T-helper 22 cell (primary cell): ENCODE measurements at places on chromosomes 1 and 21.

DNA sequence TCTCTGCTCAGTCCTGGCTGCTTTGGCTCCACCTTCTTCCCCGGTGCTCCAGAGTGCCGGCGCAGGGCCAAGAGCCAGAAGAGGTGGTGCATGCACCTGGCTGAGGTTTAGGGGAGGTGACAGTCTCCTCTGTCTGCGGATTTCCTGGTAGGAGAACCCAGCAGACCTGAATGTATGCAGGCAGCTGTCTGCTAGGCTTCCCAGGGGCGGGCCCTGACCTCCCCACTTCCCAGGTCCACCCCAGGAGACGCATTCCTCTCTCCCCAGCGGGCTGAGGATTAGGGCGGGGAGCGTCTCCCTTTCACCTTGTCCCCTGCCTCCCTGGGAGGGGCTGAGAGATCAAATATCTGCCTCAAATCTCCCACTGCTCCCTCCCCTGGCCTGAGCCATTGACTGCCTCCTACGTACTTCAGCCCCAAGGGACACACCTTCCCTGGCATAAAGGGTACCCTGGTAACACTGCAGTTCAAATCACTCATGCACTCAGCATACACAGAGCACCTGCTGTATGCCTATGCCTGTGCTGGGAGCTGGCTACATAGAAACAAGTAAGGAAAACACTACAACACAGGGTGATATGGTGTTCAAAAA, 27.5 kb downstream of the DMBX1 start:
- DNase-seq, result no peak

GRCh38 chr21:38495696-38496095, 2.6 kb downstream of the ERG start:
- no peak for DNase-seq

DNA sequence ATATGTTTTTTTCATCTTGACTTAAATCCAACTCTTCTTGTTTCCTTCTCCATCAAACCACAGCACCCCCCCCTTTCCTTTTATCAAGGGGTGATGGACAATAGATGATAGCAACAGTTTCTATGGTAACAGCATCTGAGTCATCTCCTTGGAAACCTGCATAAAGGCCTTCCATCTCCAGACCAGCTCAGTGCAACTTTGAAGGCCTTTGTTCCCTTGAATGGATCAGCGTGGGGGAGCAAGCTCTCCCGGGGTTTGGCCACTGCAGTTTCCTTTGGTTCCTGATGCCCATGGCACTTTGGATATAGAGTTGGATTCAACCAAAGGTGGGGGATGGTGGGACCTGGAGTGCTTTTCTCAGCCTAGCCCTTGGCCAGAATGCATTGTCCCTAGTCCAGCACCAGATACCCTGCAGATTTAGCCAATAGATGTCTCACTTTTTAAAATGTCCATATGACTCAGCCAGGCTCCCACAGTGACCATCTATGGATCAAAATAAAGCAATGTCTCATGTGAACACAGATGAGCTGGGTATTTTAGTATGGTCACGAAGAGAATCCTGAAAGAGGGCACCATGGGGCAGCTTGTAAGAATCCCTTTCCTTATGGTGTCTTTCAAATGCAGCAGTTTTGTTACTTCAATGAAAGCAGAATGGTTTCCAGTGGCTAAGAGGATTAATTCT, 127.7 kb downstream of the SPATA46 start:
- no peak for DNase-seq

DNA sequence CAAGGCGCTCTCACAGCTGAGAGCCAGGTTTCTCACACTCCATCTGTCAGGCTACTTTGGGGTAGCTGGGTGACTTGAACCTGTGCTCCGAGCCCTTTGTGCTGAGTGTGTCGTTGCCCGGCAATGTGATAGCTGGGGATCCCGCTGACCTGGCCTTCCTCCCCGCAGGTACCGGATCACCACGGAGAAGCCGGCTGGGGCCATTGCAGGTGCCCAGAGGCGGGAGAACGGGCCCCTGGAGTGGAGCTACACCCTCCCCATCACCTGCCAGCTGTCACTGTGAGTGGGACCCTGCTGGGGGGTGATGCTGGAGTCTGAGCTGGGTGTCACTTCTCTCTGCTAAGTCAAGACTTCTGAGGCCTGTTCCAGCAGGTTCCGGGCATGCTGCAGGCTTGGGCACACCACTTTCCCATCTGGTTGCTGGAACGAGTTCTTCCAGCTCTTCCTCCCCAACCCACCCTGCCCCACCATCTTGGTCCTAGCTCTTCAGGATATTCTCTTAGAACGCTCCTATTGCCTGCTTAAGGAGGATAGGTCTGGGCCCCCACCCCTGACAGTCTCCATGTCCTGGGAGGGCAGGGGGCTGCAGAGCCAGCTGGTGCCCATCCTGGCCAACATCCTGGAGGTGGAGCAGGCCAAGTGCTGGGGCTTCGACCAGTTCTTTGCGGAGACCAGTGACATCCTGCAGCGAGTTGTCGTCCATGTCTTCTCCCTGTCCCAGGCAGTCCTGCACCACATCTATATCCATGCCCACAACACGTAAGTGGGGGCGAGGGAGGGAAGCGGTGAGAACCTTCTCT, 7.5 kb downstream of the IKBKE start:
- no peak for DNase-seq
